ENCODE measurements at places on chromosomes 7 and 10.

- no peak for DNase-seq
These were observed 233.3 kb downstream of the SLC25A13 start for GRCh38 chr7:96088579-96088978.

DNA sequence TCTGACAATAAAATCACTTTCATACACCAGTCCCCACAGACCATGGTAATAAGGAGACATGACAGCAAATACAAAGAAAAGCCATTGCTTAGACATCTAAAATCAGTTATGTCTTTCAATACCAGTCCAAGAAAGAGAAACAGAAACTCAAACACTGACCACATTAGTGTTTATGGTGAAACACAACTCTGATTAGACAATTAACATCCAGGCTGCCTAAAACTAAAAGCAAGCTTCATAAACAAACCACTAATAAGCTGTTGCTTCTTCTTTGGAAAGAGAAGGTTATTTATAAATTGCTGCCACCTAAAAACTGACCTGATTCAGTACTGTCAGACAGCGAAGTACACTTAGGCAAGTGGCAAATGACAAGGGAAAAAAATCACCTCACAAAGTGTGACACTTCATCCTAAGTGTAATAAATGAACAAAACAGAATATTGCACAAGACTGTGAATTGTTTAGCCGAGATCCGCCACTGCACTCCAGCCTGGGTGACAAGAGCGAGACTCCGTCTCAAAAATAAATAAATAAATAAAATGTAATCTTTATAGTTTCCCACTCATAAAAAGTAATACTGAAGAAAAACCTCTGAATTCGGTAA lies 277.4 kb downstream of the PARD3 start:
- DNase-seq: no peak

GRCh38 chr10:29535012-29535777 lies 99.6 kb downstream of the SVIL start:
- DNase-seq: peak; percentile 24

- no peak for DNase-seq
These were observed 141.7 kb upstream of the TMEM72 start for GRCh38 chr10:44769450-44769849.

DNA sequence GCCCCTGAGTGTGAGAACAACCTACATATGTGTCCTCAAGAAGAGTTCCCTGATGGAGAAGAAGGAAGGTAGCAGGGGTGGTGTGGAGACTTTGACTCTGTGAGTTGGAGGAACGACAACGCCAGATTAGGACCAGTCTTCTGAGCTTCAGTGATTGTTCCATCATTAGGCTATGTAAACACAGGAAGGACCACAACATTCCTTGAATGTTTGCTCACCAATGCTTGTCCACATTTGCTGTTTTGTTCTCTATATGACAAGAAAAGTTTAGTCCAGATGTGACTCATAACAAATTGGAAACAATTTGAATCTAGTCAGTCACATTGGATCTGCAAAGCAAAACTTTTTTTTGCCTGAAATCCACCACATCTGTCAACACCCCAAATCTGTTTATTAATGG lies 62.7 kb downstream of the ENTPD1 start:
- DNase-seq: no peak

DNA sequence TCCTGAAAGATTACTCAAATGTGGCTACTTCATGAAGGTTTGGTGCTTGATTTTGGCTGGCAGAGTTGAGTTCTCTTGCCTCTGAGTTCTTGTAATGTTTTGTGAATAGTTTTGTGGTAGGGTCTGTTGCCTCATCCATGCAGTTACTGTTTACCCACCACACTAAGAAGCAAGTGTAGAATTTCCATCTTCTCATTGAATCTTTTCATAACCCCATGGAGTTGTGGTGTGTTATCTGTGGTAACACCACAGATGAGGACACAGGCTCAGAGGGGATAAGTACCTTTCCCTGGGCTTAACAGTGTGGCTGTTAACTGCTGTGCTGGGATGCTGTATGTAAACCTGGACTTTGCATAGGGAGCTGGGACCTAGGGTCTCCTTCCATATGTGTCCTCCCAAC lies 186.3 kb downstream of the CAMK1D start:
- no peak for DNase-seq

- DNase-seq: no peak
These were observed 13.5 kb downstream of the CCL26 start for GRCh38 chr7:75758491-75758890.

GRCh38 chr10:4270116-4270515 lies 485.1 kb upstream of the KLF6 start:
- DNase-seq: no peak

GRCh38 chr7:91326516-91327199 lies 62.4 kb downstream of the FZD1 start:
- no peak for DNase-seq

DNA sequence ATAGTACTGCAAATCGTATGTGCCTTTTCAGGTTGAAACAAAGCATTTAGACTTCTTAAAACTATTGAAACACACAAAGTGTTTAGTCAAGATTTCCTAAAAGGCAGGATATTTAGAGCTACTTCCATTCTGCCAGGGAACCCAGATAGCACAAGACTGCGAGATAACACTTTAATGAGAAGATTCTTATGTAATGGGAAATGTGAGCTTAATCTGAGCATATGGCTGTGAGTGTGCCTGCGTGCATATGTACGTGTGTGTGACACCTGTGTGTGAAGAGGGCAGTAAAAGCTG lies 14.3 kb upstream of the JCAD start:
- DNase-seq: no peak

DNA sequence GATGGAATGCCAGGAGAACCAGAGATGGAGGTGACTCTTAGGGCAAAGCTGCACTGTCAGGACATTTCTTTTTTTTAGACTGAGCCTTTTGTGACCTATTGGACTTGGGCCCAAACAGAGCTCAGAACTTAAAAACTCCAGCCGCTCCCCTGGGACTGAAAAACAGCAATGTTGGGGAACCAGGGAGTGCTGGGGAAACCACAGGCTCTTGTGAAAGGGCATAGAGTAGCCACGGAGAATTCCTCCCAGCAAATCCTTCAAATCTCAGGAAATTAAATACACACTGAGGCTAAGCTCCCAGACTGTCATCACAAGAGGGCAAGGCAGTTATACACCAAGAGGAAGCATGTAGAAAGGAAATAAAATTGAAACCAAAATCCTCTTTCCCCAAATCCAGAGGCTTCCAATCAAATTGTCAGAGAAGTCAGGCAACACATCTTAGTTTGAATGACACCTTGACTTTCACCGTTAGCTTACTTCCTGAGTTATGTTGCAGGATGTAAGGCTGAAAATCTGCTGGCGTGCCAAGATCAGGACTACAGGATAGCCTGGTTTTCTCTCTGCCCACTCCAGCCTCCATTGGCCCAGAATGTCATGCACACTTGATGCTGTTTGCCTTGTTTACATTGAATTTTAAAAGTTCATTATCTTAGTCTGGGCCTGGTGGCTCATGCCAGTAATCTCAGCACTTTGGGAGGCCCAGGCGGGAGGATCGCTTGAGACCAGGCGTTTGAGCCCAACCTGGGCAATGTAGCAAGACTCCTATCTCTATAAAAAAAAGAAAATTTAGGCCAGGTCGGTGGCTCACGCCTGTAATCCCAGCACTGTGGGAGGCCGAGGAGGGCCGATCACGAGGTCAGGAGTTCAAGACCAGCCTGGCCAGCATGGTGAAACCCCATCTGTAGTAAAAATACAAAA lies 2.6 kb upstream of the RFC2 start:
- DNase-seq: no peak

DNA sequence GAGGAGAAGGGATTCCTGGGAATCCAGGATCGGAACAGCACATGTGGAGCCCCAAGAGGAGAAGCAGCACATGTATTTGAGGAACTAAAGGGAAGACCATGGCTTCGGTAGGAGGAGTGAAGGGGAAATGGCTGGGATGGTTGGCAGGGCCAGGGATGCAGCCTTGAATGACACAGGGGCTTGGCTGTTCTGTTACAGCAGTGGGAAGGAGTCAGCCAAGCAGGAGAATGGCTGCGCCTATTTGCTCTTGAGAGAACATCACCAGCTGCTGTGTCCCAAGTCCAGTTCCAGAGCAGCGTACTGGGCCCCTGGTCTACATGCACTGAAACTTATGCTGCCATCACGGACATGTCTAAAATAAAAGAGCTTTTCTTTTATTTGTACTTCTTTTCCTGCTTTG lies 130.0 kb downstream of the PLPP4 start:
- no peak for DNase-seq

GRCh38 chr7:7183061-7183837 lies 905 bp downstream of the C1GALT1 start:
- no peak for DNase-seq

DNA sequence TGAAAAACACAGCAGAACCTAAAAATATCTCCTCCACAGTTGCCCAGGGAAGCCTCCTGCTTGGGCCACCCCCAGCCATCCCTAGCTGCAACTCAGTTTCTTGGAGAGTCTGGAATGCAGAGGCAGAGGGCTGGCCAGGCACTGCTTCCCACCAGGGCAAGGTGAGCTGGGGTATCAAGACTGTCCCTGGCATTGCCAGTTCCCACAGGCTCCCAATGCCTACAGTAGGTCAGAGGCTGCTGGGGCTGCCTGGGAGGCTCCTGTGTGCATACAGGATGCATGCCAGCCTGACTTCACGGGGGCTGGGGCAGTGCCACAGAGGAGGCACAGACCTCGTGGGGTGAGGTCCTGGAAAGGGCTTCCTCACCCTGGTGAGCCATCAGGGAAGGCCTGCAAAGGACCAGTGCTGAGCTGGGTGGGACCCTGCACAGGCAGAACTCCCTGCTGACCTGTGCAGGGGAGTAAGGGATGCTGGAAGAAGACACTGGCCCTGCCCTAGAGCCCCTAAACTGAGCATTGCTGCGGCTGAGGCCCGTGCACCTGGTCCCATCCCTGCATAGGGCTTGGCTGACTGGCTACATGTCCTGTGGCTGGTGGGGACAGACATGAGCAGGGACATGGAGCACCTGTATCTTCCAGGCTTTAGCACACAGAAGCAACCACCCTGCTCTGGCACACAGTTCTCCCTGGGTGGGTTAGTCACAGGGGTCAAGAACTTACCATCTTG lies 121.9 kb upstream of the RET start:
- DNase-seq: no peak

DNA sequence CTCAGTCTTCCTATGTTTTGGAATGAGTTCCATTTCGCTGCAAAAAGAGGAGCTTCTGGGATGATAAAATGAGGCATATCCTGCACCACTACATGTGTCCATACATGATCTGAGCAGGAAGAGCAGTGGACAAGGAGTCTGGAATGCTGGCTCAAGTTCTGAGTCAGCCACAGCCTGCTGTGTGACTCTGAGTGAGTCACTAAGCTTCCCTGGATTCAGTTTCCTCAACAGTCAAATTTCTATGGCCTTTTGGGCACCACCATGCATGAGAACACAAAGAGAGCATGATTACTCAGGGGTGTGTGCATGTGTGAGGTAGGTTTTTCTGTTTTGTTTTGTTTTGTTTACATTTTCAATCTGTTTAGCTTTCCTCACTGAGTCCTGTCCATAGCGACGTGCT lies 254.6 kb downstream of the ANKRD30A start:
- DNase-seq: no peak

GRCh38 chr10:130111852-130112180 lies 1.2 kb upstream of the C10orf143 start:
- DNase-seq: no peak

DNA sequence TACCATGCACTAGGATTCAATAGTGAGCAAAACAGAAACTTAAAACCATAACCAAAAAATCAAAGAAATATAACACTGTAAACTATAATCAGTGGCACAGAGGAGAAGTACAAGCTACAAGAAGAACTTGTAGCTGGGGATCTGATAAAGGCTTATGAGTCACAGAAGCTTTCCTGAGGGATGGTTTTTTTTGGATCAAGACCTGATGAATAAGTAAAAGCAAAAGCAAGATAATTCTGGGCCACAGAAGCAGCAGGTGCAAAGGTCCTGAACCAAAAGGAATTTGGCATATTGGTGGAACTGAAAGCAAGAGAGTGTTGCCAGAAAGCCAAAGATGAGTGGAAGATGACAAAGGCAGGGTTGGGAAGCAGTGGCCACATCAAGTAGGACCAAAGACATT lies 37.4 kb upstream of the BET1 start:
- no peak for DNase-seq

DNA sequence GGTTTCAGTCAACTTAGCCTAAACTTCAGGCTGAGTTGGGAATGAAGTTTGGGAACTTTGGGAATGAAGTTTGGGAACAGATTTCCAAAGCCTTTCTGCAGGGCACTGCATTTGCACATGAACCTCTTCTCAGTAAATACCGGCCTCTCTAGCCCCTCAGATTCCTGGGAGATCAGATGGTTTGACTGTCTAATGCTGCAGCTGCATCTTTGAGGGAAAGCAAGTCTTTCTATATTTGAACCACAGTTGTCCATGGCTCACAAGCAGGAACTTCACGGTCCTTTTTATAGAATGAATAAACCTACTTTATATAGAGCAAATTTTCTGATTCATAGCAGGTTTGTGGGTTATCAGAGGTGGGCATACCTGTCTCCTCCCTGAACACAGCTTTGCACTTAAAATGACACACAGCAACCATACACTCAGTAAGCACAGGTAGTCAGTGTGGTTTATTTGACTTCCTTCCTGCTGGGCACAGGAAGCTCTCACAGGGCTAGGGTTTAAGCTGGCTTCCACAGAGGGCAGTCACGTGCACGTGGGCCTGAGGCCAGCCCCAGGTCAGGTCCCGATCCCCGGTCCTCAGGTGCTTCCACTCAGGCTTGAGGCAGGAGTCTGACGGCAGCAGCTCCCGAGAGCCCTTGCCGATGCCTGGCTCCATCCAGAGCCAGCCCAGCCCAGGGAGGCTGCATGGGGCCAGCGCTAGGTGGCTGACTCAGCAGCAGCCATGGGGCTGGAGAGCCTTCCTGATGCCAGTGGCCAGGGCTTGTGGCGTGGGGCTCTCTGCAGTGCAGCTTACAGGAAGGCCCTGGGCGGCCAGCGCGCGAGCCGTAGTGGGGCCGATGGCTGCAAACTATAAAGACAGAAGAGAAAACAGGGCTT lies 12.8 kb upstream of the MMP21 start:
- DNase-seq: no peak

- DNase-seq: no peak
These were observed 20.6 kb upstream of the HSPB1 start for GRCh38 chr7:76281706-76282343.

- no peak for DNase-seq
These were observed 1204.1 kb upstream of the AUTS2 start for GRCh38 chr7:68394131-68394530.

DNA sequence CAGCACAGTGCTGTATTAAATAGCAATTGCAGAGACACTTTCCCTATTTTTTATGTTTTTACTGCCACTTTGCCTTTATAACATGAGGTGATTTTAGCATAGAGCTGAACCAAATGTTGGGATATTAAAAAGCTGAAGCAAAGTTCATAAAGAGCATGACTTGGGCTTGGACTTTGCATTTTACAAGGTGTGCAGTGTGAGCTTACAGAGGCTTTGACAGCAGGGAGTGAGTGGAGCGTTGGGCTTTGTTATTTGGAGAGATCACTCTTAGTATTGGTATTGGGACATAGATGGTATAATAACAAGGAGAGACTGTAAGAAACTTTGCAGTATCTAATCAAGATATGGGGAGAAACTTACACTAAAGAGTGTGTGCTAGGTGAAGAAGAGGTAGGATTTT lies 449.1 kb downstream of the AUTS2 start:
- no peak for DNase-seq

- no peak for DNase-seq
These were observed 205.9 kb downstream of the SEC23IP start for GRCh38 chr10:120098232-120098930.
